K562 (cell line): ENCODE measurements at places on chromosomes 6 and 20. TPM values are rescaled to one million over a fixed set of nuclear protein-coding genes. Genes with fewer than 3 reads are reported as not detected.

DNA sequence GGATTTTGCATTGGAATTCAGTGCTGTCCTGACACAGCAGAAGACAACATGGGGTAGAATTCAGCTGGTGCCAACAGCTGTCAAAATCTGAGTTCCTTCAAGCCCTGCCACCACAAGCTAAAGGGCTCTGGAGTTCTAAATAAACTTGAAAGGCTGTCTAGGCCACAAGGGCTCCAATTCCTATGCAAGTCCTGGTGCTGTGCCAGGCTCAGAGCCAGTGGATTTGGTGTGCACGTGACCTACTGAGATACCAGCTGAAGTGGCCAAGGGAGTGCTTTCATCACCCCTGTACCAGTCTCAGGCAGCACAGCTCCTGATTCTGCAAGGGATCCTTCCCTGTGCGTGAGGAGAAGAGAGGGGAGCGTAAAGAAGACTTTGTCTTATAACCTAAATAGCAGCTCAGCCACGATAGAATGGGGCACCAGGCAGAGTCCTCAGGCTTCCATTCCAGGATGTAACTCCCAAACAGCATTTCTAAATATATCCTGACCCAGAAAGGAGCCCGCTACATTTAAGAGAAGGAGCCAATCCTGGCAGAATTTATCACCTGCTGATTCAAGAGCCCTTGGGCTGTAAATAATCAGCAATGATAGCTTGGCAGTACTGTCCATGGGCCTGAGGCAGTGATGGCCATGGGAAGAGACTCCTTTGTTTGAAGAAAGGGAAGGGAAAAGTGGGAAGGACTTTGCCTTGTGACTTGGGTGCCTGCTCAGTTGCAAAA lies 881.2 kb upstream of the EPHA7 start:
- DNase-seq: no peak

GRCh38 chr6:96683819-96684528 lies 121.0 kb downstream of the FHL5 start:
- no peak for DNase-seq

DNA sequence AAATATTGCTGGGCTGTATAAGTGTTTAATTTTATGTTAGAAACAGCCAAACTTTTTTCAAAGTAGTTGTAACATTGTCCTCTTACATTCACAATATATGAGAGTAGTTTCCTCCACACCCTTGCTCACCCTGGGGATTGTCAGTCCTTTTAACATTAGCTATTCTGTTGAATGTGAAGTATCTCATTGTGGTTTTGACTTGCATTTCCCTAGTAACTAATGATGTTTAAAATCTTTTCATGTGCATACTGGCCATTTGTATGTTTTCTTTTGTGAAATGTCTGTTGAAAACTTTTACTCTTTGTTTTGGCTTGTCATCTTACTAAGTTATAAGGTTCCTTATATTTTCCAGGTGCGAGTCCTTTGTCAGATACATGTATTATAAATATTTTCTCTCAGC lies 32.9 kb downstream of the TRIM38 start:
- no peak for DNase-seq

DNA sequence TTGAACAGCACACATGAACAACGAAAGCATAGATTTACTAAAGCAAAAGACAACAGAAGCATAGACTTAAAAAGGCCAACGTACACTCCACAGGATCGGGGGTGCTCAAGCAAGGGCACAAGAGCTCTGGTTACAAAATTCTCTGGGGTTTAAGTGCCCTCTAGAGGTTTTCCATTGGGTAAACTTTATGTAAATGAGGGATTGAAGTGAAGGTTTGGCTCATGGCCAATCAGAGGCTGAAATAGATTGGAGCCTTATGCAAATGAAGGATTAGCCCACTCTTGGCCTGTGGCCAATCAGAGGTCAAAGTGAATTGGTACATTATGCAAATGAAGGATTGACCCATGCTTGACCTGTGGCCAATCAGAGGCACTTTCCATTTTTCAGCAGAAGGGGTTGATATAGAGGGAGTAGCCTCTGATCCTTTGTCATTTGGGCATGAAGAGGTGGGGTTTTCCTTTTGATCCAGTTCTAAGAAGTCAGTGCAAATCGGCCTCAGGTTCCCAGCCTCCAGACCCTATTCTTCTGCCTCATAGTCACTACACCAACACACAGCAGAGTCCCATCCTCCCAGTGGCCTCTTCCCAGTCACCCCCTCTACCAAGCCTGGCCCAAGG lies 244.9 kb downstream of the THBS2 start:
- no peak for DNase-seq

GRCh38 chr20:50517817-50518154 lies 7.6 kb downstream of the PTPN1 start:
- DNase-seq: no peak

DNA sequence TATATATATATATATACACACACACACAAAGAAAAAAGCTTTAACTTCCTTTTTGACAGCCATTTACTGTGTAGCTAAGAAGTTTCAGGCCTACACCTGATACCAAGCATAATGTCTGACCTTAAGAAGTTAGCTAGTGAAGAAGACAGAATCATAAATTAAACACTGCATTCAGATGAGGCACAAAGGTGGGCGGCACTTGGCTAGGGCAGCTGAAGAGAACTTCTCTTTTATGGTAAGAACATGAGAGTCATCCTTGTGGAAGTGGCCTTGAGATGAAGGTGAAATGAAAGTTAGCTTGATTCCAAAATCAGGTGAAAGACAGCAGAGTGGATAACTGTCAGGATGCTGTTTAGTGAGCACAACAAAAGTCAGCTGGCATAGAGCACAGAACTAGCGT lies 46.5 kb downstream of the HTR1B start:
- DNase-seq: no peak

CPXM1 gene
- 0.28 and 0.37 TPM in 2 replicates for polyA plus RNA-seq
